Myocyte (in vitro differentiated cells): ENCODE measurements at places on chromosomes 1 and 21.

DNA sequence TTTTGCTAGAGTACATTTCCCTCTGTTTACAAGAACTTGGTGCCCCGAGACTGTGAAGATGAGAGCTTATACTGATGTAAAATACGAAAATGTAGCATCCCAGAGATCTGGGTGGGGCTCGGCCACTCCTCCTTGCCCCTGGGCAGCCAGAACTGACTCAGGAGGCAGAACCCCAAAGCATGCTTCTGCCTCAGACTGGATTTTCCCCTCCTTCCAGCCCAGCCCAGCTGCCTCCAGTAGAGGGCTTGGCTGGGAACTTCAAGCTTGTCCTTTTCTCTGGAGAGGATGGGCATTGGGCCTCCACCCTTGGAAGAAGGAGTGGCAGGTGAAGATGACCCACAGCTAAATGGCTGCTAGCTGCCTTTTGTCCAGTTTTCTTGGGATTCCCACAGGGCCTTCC lies 24.3 kb upstream of the BTG2 start:
- peak; percentile 79 for DNase-seq

DNA sequence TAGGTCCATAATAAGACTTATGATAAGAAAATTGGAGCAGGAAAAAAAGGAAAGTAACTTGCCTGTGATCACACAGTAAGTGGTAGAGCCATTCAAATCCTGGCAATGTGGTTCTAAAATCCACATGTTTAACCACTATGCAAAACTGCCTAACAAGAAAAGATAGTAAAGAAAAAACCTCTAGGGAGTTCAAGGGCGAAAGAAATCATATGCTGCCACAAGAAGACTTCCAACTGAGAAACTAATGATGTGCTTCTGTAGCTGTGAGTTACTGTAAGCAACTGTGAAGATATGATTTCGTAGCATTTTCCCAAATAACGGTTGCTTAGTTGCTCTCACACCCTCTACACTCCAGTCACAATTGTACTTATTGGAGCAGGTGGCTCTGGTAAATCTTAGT lies 20.9 kb upstream of the LYPLAL1 start:
- DNase-seq: no peak

DNA sequence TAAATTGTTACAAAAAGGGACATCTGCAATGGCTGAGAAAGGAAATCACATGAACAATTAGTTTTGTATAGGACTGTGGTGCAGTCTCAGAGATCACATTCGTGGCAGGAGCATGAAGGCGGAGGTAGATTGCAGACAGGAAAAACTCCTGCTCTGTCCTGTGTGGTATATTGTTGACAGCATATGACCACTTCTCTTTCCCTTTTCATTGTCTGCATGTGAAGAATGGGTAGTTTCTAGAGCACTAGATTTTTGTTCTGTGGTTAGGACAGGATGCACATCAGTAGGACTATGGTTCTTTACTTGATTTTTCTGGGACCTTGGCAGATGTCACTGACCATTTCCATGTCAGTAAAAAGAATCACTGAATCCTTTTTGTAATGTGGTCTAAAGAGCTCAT lies 625.9 kb upstream of the PKN2 start:
- DNase-seq: no peak

- DNase-seq: peak; percentile 5
Measured at GRCh38 chr1:109687641-109688499, at the start of gene GSTM1. GSTM1 (plus strand) TSS chr1:109687817; CDS start chr1:109687874, 57 bp downstream.

DNA sequence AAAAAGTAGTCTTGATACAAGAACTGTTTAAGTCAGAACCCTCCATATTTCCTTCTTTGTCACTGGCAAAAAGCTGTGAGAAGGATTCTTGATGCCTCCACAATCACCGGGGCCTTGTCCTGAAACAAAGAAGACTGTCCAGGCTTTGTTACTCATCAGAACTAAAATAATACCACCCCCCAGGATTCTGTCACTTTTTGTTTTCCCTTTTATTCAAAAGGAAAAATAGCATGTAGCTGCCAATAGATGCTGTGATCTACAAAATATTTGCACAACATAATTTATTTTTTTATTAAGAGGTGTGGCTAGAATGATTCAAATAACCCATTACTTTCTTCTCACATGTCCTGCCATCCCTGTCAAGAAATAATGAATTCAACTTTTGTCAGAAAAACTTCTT lies 173.7 kb downstream of the LYPLAL1 start:
- no peak for DNase-seq

DNA sequence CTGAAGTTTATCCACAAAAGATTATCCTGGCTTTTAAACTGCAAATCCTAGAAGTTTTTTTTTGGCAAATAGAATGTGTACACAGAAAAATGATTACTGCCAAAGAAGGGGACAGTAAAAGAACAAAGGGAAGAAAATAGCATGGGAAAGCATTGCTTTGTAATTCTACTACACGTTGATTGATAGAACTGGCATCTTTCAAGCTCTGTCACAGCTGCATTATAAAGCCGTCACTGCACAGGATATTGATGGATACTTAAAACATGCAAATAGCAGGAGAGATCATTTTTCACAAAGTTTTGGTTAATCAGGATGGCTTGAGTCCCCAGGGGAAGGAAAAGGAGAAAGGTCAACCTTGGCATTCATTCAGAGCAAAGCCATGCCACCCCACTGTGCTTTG lies 183.7 kb upstream of the RRP15 start:
- no peak for DNase-seq

GRCh38 chr1:243482141-243483022 lies 226.5 kb downstream of the SDCCAG8 start:
- DNase-seq: peak; percentile 90

GRCh38 chr1:245051349-245052221 lies 103.2 kb upstream of the KIF26B start:
- no peak for DNase-seq

- no peak for DNase-seq
Measured at GRCh38 chr1:88698140-88698539, 14.1 kb downstream of the PKN2 start.

DNA sequence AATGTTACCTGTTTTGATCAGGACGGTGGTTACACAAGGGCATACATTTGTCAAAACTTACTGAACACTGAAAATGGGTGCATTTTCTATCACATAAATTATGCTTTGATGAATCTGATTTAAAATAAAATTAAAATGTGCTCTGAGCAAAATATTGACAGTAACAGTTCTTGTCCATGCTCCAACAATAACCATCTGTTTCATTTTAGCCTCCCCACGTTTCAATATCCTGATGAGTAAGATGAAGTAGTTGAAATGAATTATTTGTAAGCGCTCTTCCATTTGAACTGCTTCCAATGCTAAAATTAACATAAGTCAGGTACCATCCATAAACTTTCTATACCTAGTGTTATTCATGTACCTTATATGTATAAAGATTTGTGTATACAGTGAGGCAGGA lies 365.4 kb downstream of the LTN1 start:
- no peak for DNase-seq

- no peak for DNase-seq
Measured at GRCh38 chr1:27807385-27807784, 23.2 kb upstream of the PPP1R8 start.

GRCh38 chr1:61459345-61459744 lies 265.6 kb downstream of the TM2D1 start:
- DNase-seq: no peak

- DNase-seq: peak; percentile 81
Measured at GRCh38 chr1:240295811-240296210, 204.1 kb downstream of the FMN2 start.

- peak; percentile 47 for DNase-seq
Measured at GRCh38 chr1:12636098-12636950, 7.6 kb upstream of the AADACL4 start.
